GM12891 (cell line): ENCODE measurements at places on chromosomes 16 and 17.

DNA sequence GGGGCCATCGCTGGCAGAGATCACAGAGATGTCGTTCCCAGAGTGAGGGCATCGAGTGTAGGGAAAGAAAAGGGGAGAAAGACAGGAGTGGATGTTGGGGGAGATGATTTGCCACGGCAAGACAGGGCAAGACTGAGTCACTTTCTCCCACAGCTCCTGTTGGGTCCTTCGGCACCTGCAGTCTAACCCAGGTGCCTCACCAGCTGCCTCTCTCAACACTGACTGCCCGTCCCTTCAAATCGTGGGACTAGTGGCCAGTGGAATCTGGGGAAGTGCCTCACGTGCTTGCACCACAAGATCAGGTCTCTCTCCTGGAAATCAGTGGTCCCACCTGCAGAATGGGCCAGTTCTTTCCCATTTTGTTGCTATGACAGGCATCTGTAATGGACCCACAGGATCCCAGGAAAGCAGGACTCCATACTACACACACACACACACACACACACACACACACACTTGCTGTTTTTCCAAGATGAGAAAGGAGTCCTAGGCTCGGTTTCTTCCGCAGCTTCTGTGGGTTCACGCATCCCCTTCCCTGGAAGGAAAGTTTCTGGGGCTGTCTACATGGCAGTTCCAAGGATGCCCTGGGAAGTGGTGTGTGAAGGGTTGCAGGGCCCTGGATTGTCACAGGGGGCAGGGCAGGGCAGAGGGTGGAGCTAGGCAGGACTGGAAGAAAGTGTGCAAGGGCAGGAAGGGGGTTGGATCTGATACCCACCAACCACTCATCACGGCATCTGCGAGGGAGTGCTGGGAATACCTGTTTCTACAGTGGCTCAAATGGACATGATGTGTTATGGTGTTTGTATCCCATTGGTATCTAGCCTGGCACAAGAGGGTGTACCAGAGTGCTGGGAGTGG is 10.2 kb upstream of the CBX8 start:
- DNase-seq = no peak

- DNase-seq = no peak
Observed at GRCh38 chr16:54801057-54801844, 129.4 kb upstream of the IRX5 start.

DNA sequence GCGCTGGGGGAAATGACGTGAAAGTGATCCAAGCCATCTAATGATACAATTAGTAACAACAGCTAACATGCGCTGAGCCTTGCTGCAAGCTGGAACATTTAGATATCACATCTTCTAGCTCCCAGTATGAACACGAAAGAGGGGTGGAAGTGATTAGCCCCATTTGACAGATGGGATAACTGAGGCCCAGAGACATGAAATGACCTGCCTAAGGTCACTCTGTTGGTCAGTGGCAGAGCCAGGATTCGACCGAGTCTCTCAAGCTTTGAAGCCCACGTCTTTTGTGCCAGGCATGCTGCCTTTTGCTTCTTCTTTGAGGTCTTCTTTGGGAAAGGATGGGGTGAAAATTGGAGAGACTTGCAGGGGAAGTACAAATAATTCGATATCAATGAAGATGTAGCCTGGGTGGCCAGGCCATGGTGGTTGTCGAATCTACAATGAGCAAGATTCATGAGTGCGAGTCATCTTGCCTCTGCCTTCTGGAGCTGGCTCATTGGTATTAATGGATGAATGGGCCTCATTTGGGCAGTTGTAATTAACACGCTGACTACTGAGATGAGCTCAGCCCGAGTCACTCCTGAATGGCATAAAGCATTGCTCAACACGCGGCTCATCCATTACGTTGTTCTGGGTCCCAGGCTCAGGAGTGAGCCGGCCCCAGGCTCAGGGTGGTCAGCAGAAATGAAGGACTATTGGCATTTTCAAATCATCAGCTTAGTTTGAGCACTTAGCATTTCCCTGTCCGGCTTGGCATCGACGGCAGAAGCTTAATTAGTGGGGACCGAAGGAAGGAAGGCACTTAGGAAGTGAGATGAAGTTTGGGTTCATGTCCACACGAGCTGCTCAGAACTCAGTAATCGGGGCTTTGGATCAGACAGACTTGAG is 28.0 kb upstream of the GPRC5B start:
- no peak for DNase-seq

- no peak for DNase-seq
Observed at GRCh38 chr17:7888184-7888920, at the start of gene CHD3. TSS of gene CHD3 (plus strand) at chr17:7888789. CDS start at chr17:7889001, 212 bp downstream.

DNA sequence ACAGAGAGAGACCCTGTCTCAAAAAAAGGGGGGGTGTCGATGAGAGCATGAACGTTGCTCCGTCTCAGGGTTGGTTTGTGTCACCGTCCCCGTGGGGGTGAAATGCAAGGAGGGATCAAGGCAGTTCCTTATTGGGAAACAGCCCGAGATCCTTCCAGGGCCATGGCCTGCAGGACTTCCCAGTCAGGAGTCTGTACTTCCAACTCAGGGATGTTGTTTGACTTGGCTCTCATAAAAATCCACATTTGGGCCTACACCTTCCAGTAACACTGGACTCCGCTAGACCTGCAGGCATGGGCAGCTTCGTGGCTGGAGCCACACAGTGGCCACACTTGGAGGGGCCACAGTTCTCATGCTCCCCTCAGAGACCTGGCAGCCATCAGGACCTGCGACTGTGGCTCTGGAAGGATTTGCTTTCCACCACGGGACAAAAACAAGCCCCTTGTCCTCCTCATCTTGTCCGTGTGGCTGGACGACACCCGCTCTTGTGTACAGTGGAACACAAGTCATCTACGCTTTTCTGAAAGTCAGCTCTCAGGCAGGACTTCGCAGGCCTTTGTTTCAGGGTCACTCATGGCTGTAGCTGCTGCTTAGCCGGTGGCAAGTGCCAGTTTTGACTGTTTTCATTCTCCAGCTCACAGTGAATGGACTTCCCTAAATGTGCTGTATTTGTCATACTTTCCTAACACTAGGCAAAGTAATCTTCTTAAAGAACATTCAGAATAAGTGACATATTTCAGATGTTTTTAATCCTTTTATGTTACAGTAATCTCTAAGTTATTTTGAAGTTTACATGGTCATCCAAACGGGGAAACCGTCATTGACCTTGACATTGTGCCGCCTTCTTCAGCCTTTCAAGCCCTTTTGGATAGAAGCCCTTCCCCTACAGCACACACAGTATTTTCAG is 24.2 kb upstream of the IL17C start:
- no peak for DNase-seq
